Spinal cord (tissue), 10 donors: ENCODE measurements at places on chromosomes 1 and 21. TPM values are rescaled to one million over a fixed set of nuclear protein-coding genes. Genes with fewer than 3 reads are reported as not detected.

DNA sequence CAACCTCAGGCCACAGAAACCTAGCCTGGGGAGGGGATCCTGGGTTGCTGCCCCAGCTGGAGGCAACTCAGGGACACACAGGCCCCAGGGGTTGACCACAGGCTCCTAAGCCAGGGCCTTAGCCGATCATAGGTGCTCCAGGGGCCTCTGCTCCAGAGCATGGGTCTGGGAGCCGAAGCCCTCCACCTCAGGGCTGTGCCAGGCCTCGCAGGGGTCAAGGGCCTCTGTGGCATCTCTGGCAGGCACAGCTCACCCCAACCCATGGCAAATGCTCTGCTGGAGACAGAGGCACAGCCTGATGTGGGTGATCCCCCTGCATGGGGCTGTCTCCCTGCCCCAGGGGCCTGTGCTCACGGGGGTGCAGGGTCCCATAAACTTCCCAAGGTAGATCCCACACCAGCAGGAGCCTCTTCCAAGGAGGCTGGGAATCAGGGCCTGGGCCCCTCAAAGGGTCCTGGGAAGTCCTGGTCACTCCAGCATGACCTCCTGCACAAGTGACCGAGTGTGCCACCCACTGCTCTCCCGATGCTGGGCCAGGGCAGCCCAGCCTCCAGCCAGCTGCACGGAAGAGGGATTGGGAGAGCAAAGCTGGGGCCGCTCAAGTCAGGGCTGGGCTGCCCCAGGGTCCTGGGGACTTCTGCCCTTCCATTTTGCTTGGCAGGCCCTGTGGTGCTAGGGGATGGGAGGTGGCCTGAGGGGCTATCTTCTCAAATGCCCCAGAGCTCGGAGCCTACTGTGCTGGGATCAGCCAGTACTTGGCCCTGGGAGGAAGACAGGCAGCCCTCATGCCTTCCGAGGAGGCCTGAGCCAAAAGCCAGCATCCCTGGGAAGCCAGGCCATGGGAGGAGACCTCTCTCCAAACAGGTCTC is 22.2 kb upstream of the PRSS38 start:
- H3K27me3 ChIP-seq: peaks cover 15% of the 10 kb centered on the region
- H3K36me3 ChIP-seq: peaks cover 4% of the 10 kb centered on the region
- DNase-seq: no peak
- H3K4me1 ChIP-seq: peaks cover 32% of the 10 kb centered on the region

DNA sequence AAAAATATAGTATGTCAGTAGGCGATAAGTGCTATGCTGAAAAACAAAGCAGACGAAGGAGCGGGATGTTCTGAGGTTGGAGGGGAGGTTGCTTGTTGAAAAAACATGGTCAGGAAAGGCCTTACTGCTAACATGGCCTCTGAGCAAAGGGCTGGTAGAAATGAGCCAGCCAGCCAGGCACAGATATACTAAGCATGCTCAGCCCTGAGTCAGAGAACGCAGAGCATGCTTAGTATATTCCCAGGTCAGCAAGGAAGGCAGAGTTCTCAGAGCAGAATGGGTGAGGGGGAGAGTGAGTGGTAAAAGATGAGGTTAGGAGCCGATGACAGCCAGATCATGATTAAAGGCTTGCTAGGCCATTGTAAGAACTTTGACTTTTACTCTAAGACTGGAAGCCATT is 36.7 kb downstream of the ZBTB40 start:
- DNase-seq: no peak
- no peak overlapping the region for H3K4me3 ChIP-seq
- no peaks in the 10 kb centered on the region for H3K27me3 ChIP-seq
- H3K4me1 ChIP-seq: no peaks in the 10 kb centered on the region
- no peak overlapping the region for H3K27ac ChIP-seq
- H3K36me3 ChIP-seq: no peaks in the 10 kb centered on the region

- DNase-seq: no peak
- no peak overlapping the region for H3K4me3 ChIP-seq
- H3K36me3 ChIP-seq: no peaks in the 10 kb centered on the region
- H3K4me1 ChIP-seq: peaks cover 3% of the 10 kb centered on the region
- H3K27me3 ChIP-seq: no peaks in the 10 kb centered on the region
Measured at GRCh38 chr1:4118746-4119515, 218.9 kb upstream of the C1orf174 start.

- no peaks in the 10 kb centered on the region for H3K4me1 ChIP-seq
- H3K4me3 ChIP-seq: no peak overlapping the region
- no peaks in the 10 kb centered on the region for H3K36me3 ChIP-seq
- no peaks in the 10 kb centered on the region for H3K27me3 ChIP-seq
Measured at GRCh38 chr1:83810144-83810543, 188.8 kb downstream of the TTLL7 start.

DNA sequence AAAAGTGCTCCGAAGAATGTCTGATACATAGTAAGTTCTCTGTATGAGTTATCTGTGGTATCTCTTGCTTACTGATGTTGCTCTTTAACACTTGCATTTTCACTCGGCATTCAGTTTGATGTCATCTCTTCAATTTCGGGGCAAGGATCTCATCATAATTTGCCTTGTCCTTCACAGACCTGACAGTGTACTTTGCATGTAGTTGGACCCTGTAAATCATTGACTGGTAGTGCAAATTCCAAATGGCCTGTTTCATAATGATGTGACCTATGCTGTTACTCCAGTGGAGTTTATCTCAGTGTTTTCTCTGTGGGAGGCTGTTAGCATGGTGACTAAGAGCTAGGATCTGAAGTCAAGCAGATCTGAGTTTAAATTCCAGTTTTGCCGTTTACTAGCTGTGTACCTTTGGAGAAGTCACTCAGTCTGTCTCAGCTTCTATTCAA is 34.2 kb upstream of the ABCD3 start:
- H3K27me3 ChIP-seq: no peaks in the 10 kb centered on the region
- no peaks in the 10 kb centered on the region for H3K36me3 ChIP-seq
- no peak overlapping the region for H3K27ac ChIP-seq
- no peak for DNase-seq
- no peaks in the 10 kb centered on the region for H3K4me1 ChIP-seq
- H3K4me3 ChIP-seq: no peak overlapping the region

- H3K27ac ChIP-seq: no peak overlapping the region
- no peak overlapping the region for H3K4me3 ChIP-seq
- no peak for DNase-seq
- H3K4me1 ChIP-seq: peaks cover 39% of the 10 kb centered on the region
- no peaks in the 10 kb centered on the region for H3K27me3 ChIP-seq
- H3K36me3 ChIP-seq: peaks cover 21% of the 10 kb centered on the region
Measured at GRCh38 chr1:2557482-2558400, 1.6 kb downstream of the TNFRSF14 start.

DNA sequence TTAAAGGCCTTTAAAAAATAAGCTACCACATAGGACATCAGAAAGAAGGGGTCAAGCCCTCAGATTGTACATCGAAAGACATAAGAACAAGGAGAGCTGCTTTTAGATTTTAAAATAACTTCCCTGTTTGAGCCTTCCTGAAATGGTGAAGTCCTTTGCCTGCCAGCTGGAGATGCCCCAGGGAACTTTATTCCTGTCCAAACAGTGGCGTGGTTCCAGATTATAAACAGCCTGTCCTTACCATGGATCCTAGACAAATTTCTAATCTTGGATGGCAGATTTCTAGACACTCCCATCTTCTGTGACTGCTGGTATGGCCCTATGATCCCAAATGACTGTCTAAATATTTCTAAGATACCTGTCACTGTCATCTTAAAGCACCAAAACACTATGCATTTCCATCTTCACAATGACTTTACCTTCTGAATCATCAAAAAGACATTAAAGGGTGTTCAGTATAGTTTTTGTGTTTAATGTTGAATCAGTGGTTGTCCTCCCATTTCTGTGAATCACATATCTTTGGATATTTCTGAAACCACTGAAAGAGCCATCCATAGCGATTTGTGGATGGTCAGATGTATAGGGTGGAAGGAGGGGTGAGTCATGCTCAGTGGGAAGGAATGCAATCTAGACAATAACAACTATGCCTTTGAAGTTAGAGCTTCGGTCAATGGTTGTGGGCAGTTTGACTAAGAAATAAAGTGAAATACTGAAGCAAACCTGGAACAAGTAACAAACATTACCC is 23.2 kb downstream of the ILDR2 start:
- no peak overlapping the region for H3K4me3 ChIP-seq
- no peak overlapping the region for H3K27ac ChIP-seq
- peaks cover 20% of the 10 kb centered on the region for H3K4me1 ChIP-seq

- no peaks in the 10 kb centered on the region for H3K36me3 ChIP-seq
- peak; percentile 29 for DNase-seq
- no peak overlapping the region for H3K27ac ChIP-seq
- H3K4me1 ChIP-seq: peaks cover 9% of the 10 kb centered on the region
Measured at GRCh38 chr1:25134801-25135461, 97.4 kb downstream of the SYF2 start.

DNA sequence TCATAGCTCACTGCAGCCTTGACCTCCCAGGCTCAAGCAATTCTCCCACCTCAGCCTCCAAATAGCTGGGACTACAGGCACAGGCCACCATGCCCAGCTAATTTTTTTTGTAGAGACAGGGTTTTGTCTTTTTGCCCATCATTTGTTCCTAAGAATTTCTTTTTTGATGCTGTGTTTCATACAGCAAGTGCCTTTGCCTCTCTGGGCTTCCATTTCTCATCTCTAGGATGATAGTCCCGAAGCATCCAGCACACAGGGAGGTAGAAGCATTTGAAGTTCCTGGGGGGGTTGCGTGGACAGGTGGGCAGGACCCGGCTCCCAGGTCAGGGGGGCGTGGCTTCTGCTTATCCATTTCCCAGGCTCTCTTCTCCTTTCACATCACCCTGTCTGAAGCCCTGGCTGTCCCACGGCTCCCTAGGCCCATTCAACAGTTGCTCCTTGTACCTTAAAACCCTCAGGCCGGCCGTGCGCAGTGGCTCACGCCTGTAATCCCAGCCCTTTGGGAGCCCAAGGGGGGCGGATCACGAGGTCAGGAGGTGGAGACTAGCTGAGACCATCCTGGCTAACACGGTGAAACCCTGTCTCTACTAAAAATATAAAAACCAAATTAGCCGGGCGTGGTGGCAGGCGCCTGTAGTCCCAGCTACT is 3.4 kb downstream of the ATP13A2 start:
- H3K36me3 ChIP-seq: peaks cover 42% of the 10 kb centered on the region
- no peak overlapping the region for H3K4me3 ChIP-seq
- no peak overlapping the region for H3K27ac ChIP-seq

- no peak for DNase-seq
- no peaks in the 10 kb centered on the region for H3K27me3 ChIP-seq
- peaks cover 30% of the 10 kb centered on the region for H3K4me1 ChIP-seq
- no peak overlapping the region for H3K4me3 ChIP-seq
- H3K27ac ChIP-seq: peak overlapping the region; percentile 88
- H3K36me3 ChIP-seq: no peaks in the 10 kb centered on the region
Measured at GRCh38 chr1:150180474-150180873, 30.8 kb downstream of the PLEKHO1 start.

DNA sequence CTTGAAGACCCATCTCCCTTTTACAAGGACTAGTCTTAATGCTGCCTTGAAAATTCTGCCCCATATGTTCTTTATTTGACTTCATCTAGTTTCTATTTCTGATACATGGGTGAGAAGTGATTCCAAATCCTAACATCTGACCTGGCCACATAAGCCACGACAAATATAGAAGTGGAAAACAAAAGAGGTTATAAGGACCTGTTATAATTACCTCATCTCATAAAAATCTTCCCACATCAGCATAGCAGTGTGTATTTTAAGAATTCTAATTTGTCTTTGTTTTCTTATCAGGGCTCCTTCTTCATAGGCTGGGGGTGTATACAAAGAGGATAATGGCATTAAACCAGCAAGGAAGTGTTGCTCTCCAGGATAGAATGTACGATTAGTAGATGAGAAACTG is 1007.4 kb downstream of the TTLL7 start:
- H3K4me1 ChIP-seq: no peaks in the 10 kb centered on the region
- no peak for DNase-seq
- no peaks in the 10 kb centered on the region for H3K36me3 ChIP-seq

DNA sequence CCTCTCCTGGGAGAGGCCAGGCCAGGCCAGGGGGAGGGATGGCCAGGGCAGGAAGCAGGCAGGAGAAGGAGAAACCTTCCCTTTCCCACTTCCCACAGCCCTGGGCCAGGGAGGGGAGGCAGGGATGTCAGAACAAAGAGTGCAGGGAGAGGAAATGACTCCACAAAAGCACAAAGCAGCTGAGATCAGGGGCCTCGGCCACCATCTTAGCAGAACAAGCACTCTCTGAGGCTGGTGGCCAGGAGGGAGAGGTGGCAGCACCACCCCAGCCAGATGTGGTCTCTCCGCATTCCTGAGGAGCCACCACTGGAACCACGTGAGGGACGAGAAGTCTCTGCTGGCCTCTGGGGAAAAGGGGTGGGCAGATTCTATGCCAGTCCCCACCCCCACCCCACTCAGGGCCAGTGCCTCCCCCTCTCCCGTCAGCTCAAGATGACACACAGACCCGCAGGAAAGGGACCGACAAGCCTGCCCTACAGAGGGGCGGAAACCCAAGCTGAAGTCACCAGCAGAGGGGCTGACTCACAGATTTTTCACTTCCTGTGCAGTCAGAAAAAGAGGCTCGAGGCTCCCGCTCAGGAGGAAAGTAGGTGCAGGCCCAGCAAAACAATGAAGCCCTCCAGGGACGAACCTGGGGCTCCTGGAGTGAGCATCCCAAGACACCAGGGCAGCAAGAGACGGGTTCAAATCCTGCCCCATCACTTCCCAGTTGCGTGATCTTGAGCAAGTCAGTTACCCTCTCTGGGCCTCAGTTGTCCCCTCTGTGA is 24.1 kb upstream of the ALDH4A1 start:
- DNase-seq: no peak
- H3K4me1 ChIP-seq: peaks cover 78% of the 10 kb centered on the region
- H3K27me3 ChIP-seq: no peaks in the 10 kb centered on the region
- H3K27ac ChIP-seq: no peak overlapping the region

DNA sequence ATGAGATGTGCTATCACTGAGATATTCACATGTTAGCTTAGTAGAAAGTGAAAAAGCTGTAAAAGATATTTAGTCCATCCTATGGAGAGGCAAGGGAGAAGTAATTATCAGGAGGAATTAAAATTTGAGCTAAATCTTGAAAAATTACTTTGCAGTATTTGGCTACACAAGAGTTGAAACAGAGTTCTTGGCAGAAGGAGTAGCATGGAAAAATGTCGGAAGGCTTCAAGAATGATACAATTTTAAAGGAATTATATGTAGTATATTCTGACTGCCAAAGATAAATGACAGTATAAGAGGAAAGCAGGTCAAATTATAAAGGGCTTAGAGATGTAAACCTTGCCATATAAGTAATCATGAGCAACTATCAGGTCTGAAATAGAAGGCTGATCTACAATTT is 518.9 kb downstream of the BRINP3 start:
- no peaks in the 10 kb centered on the region for H3K4me1 ChIP-seq
- H3K27ac ChIP-seq: no peak overlapping the region
- H3K27me3 ChIP-seq: no peaks in the 10 kb centered on the region
- DNase-seq: no peak
- H3K36me3 ChIP-seq: no peaks in the 10 kb centered on the region

HHIPL2 gene
- total RNA-seq: 1.2 TPM

FAM177B gene
- total RNA-seq: 0.40 TPM

UBE2U gene
- total RNA-seq: not detected

TTC22 gene
- total RNA-seq: 1.2 TPM

IBA57 gene
- 6.8 TPM for total RNA-seq
